ENCODE measurements at places on chromosomes 11 and 22.

- no peak for DNase-seq
These were observed 7.1 kb upstream of the RANBP1 start for GRCh38 chr22:20108757-20109230.

DNA sequence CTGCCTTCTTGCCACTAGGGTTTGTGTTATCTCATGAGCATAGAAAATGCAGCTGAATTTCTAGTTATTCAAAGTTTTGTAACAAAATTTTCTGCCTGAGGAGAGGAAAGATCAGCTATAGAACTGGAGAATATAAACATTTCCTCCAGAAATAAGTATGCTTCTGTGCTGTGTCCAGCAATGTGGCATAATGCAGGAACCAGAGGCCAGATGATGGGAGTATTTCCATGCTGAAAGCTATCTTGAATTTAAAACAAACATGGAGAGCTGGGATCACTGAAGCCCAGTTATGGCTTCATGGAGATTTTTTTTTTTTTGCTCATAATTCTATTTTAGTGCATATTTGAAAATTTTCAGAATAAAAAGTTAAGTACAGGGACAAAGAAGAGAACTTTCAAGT, 608.2 kb downstream of the SOX6 start:
- DNase-seq: no peak

DNA sequence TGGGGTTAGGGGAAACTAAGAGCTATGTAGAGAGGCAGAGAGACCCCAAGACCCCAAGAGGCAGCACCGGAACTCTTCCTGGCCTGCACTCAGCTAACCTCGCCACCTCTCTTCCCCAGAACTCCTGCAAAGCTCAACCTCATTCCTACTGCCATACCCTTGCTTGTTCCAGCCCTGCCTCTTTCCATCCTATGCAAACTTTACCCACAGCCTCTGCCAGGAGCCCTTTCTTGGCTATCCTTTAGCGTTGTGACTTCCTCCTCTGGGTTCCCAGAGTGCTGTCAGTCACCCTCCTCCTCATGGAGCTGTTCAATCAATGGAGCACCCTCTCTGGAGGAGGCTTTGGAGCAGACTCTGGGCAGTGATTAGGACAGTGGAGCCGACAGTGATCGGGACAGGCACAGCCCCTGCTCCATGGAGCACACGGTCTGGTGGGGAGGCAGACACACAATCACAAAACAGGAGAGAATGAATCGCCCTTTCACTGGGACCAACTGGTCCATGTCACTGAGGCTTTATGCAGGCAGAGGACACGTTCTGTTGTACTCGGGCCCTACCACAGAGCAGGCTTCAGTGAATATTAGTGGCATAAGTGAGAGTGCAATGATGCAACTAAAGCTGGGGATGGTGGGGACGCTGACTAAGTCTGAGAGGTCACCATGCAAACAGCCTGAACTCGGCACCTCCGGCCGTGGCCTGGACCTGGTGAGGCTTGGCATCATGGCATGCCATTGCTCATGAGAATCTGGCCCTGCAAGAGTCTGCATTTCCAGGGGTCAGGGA, 24.6 kb upstream of the P2RY2 start:
- DNase-seq: no peak

- no peak for DNase-seq
These were observed 29.0 kb downstream of the ANKRD42 start for GRCh38 chr11:83222499-83222898.

DNA sequence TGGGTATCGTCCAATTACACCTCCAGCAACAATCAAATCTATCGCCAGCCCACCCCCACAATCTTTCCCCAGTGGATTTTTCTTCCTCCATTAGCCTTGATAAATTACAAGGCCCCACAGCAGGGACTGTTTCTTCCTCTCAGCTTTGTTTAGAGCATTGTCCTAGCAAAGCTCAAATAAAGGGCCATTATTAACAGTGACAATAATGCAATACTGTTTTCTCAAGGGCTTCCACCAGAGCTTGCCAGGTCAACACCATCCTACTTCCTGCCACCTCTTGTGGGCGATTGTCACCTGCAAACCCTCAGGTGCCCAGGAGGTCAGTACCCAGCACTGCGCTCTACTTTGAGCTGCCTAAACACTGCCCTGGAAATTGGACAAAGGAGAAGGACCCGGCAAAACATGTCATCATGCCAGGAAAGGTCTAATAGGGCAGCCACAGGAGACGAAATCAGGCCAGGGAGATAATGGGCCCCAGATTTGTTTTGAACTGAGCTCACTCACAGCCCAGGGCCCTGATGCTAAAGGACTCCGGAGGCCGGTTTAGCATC, 95.2 kb downstream of the ABTB2 start:
- DNase-seq: no peak
